Mesangial cell (primary cell): ENCODE measurements at places on chromosomes 2 and 18. TPM values are rescaled to one million over a fixed set of nuclear protein-coding genes. Genes with fewer than 3 reads are reported as not detected.

Gene GPR39
- 4.7 and 6.0 TPM in 2 replicates for total RNA-seq

Gene NTSR2
- total RNA-seq = not detected in 2 replicates

Gene RGPD3
- under 0.01 and 0.13 TPM in 2 replicates for total RNA-seq

Gene RAD51AP2
- under 0.01 TPM in 1 of 2 replicates, not detected in the other for total RNA-seq

Gene ARPC2
- 209 and 386 TPM in 2 replicates for total RNA-seq
